CD4-positive, alpha-beta memory T cell (primary cell): ENCODE measurements at places on chromosomes 12 and 14. TPM values are rescaled to one million over a fixed set of nuclear protein-coding genes. Genes with fewer than 3 reads are reported as not detected.

DNA sequence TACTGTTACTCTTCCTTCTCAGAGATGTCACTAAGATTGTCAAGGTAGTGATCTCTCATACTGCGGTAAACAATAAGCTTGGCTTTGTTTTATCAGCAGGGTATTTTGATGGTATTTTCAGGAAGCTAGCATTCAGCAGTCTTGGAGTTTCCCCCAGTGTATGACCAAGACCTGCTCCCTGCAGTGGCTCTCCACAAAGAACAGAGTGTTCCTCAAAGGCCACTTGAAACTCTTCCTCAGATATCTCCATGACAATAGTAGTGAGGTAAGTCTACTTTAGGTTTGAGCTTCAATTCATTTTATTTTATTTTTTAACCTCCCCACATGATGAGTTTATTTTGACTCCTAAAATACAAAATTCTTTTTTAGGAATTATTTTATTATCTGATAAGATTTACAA lies 74.0 kb upstream of the G2E3 start:
- H3K4me1 ChIP-seq = no peaks in the 10 kb centered on the region
- no peak for DNase-seq
- no peak overlapping the region for H3K4me3 ChIP-seq
- no peaks in the 10 kb centered on the region for H3K36me3 ChIP-seq
- no peak overlapping the region for H3K27ac ChIP-seq

DNA sequence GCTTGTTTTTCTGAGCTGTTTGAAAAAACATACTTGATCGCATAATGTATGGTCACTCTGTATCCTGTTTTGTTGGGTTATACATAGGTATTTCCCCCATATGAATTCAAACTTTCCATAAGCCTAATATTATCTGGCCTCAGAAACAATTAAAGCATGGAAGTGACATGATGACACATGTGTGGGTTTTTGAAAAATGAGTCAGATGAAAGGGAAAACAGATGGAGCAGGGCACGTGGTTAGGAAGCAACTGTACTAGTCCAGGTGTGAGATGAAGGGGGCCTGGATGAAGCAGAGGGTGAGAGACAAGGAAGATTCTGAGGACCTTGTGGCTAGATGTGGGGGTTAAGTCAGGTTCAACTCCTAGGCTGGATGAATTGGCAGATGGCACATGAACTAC lies 92.7 kb upstream of the DNM1L start:
- H3K36me3 ChIP-seq = no peaks in the 10 kb centered on the region
- H3K27me3 ChIP-seq = no peaks in the 10 kb centered on the region
- H3K4me1 ChIP-seq = peaks cover 12% of the 10 kb centered on the region

DNA sequence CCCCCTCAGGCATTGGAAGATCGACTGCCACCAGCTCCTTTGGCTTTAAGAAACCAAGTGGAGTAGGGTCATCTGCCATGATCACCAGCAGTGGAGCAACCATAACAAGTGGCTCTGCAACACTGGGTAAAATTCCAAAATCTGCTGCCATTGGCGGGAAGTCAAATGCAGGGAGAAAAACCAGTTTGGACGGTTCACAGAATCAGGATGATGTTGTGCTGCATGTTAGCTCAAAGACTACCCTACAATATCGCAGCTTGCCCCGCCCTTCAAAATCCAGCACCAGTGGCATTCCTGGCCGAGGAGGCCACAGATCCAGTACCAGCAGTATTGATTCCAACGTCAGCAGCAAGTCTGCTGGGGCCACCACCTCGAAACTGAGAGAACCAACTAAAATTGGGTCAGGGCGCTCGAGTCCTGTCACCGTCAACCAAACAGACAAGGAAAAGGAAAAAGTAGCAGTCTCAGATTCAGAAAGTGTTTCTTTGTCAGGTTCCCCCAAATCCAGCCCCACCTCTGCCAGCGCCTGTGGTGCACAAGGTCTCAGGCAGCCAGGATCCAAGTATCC lies 288.7 kb downstream of the NAV3 start:
- H3K36me3 ChIP-seq = no peaks in the 10 kb centered on the region
- no peaks in the 10 kb centered on the region for H3K4me1 ChIP-seq
- no peak for DNase-seq
- no peak overlapping the region for H3K4me3 ChIP-seq
- no peak overlapping the region for H3K27ac ChIP-seq

GRCh38 chr14:26596543-26597061 lies 1.2 kb downstream of the NOVA1 start:
- H3K4me3 ChIP-seq = no peak overlapping the region
- H3K27me3 ChIP-seq = no peaks in the 10 kb centered on the region
- H3K27ac ChIP-seq = no peak overlapping the region

PLA2G1B gene
- total RNA-seq = not detected
